NB4 (cell line): ENCODE measurements at places on chromosomes 5 and 9.
A peak's percentile ranks its signal among the peaks of the same experiment; 100 is the strongest.

DNA sequence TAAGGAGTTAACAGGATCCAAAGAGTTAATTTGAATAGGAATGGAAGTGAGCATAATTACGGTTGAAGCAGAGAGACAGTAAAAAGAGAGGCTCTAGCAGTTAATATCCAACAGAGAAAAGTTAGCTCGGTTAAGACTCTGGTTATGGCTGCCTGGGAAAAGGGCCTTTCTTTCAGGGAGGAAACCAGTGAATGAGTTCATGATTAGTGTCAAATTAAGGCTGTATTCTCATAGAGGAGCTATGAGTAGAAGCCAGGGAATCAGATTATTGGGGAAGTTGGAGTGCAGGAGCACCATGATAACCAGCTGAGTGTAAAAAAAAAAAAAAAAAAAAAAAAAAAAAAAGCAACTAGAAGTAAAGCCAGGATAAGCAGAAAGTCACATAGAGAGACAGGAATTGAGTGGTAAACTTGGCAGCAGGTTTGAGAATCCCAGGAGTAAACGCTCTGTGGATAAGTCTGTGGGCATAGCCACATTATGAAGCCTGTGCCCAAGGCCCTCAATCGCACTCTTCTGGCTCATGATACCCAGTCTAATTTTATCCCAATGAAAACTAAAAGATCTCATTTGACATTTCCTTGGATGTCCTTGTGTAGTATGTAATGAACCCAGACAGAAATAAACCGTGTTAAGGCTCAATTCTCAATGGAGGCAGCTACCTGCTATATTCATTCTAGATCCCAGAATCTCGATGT is 372.6 kb upstream of the MPDZ start:
- DNase-seq = no peak

DNA sequence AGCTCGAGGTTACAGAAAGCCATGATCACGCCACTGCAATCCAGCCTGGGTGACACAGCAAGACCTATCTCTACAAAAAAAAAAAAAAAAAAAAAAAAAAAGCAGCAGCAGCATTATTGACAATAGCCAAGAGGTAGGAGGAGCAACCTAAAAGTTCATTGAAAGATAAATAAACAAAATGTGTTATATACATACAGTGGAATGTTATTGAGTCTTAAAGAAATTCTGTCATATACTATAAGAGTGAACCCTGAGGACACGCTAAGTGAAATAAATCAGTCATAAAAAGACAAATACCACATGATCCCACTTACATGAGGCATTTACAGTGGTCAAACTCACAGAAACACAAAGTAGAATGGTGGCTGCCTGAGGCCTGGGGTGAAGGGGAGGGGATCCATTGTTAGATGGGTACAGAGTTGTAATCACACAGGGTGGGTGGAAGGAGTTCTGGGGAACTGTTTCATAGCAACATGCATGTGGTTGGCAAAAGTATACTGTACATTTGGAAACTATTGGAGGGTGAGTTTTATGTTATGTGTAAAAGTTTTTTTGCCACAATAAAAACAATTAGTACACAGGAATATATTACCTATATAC is 77.2 kb downstream of the MLLT3 start:
- DNase-seq = no peak

DNA sequence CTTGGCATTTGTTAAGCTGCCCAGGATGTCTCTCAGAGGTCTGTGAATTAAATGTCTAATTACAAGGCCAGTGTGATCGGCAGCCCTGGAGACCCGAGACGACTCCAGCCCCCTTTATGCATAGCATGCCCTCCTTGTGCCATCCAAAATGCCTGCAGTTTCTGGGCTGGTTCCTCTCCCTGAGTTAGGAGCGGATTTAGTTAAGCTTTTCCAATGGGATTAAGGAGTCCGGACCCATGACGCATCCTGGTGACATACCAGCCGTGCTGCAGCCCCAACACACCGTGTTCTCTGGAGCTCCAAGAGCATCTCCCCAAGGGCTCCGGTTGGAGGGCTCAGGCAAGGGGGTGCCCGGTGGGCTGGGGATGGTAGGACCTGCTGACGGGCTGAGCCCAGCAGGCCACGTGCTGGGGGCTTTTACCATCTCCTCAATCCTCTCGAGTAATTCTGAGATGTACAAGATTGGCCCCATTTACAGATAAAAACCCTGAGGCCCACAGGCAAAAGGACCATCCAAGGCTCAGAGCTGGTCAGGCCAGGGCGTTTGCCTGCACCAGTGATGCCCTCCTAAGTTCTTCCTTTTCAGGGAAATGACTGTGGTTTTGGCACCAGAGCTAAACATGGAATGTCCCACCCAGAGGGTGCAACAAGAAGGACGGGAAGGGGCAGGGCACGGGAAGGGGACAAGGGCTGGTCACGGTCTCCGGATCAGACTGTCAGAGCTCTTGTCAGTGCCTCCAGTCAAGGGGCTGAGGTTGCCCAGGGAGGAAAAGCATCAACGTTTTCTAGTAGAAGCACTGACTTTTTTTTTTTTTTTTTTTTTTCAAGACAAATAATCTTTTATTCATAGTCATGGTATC is 82.6 kb upstream of the PHYKPL start:
- no peak for DNase-seq

DNA sequence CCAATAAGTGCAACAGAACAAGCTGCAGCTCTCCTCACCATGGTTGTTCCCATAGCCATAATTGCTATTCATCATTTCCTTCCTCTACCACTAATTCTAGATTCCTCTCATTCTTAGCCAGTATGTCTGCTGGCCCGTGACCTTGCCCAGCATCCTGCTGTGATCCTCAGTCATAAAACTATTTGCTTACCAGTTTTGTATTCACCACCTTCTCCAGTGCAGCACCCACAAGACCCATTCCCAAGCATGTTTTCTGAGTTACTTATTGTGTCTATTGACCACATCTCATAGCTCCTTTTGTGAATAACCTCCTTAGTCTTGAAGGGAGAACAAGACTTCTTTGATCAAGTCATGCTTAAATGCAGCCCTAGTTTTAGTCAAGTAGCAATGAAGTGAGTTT is 488.0 kb upstream of the CTNND2 start:
- DNase-seq = no peak

DNA sequence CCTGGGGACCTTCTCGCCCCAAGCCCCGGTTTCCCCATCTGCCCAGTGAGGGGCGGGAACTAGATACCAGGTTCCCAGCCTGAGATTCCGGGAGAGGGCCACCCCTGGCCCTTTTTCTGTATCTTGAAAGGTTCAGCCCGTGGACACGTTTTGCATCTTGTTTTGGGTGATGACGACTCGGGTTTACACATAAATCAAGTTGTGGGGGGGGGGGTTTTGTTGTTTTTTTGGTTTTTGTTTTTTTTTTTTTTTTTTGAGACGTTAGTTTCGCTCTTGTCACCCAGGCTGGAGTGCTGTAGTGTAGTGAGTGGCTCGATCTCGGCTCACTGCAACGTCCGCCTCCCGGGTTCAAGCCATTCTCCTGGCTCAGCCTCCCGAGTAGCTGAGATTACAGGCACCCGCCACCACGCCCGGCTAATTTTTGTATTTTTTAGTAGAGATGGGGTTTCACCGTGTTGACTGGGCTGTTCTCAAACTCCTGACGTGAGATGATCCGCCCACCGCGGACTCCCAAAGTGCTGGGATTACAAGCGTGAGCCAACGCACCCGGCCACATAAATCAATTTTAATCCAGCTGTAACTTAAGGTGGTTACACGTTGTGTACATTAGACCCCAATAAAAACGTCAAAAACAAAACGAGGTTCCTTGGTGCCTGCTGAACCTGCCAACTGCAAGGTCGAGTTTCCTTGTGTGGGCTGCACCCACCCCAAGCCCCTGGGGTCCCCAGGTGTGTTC is 1.1 kb upstream of the BRD3 start:
- no peak for DNase-seq

DNA sequence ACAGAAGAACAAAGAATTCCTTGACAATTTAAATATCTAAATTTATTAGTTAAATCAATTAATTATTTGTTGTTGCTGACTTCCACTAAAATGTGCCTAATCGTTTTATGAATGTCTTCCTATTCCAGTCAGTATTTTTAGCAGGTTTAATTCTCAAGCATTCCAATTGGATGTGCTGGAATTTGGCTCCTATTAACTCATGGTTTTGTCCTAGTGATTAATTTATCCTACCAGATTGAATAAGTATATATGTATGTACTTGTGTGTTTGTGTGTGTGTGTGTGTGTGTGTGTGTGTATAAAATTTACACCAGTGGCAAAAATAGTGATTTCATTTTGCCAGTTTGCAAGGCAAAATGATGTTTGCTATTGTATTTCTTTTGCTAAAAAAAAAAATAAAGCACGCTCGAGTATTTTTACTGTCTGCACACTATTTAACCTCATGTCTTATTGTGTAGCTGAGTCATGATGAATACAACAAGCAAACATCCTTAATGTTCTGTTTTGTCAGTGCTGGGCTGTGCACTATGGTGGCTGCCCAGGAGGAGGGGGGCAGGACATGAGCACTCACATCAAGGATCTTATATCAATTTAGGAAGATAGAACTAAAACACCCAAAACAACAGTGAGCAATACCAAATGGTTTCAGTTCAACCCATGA is 375.5 kb downstream of the PDE4D start:
- no peak for DNase-seq

DNA sequence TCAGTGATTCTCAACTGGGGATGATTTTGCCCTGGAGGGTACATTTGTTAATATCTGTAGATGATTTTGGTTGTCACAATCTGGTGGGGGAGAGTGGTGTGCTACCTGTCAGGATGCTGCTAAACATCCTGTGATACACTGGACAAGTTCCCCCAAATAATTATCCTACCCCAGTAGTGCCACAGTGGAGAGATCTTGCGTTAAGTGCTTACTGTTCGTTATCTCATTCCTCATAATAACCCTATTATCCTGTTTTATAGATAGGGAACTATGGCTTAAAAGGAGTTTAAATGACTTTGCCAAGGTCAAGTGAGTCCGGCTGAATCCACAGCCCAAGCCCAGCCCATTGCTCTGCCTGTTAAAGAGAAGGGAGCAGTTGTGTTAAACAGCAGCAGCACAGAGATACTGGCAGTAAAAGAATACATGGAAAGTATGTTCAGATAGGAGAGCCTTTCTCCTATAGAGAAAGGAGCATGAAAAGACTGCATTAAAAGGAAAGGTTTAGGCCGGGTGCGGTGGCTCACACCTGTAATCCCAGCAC is 15.4 kb downstream of the CNOT8 start:
- DNase-seq = no peak

- DNase-seq = no peak
Observed at GRCh38 chr9:127531676-127532075, 80.4 kb downstream of the LRSAM1 start.

DNA sequence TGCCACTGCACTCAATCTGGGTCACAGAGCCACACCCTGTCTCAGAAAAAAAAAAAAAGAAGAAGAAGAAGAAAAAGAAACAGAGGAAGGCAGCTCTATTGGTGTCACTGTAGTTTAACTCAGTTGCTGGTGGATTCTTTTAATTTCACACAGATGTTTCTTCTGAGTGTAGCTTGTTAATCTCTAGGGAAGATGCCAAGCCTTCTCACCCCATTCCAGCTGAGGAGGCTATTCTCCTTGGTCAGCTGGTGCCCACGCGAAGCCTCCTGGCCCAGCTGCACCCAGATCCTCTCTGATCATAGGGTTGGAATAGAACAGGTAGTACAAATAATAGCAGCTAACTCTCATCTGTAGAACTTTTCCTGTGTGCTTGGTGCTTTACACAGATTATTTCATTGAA is 113.8 kb upstream of the SPRY4 start:
- DNase-seq = no peak

DNA sequence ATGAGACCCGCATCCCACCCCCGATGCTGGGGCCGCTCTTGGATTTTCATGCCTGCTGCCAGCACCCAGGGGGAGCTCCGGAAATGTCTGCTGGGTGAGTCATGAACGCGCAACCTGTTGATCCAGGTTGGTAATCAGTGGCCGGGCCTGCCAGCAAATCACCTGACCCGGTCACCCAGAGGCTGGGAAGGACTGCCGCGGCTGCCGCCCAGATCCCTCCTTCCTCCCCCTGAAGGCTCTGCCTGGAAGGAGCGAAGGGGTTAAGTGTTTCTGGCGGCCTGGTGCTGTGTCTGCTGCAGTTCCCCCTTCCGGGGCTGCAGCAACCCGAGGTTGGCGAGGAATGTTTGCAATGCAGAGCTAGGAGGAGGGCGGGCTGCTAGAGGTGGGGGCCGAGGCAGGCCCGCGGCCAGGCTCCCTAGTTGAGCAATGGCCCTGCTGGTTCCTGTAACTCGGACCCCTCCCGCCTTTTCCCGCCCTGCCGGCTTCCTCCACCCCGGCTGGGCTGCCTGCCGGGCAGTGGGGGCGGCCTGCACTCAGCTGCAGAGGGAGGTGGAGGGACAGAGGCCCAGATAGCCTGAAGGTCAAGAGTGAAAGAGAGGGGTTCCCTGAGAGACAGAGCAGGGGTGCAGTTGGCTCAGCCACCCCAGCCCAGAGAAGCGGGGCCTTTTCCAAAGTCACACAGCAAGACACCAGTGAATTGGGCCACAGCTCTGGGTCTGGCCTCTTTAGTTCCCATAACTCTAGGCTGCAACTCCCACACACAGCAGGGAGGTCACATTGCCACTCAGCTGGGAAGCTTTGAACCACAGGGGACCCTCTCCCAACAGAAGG is 156.3 kb upstream of the IER5L start:
- peak; percentile 97 for DNase-seq

- no peak for DNase-seq
Observed at GRCh38 chr5:35482167-35482755, 135.4 kb upstream of the SPEF2 start.

- DNase-seq = no peak
Observed at GRCh38 chr9:136361047-136361753, 2.3 kb downstream of the DNLZ start.

DNA sequence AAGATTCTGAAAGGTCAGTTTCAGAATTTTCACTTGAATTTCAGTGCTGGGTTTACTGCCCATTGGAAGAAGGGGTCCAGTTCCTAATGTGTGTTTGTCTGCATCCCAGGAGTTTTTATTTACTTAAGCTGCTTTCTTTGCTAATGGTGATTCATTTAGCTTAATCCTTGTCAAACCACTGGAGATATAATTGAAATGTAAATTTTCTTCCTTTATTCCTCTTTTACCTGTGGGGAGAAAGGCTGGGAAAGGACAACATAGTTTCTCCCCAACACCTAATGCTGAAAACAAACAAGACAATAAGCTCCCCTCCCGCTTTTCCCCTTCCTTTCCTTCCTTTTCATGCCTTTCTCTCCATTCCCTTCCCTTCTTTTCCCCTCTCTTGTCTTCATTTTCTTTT is 185.8 kb downstream of the KCTD16 start:
- no peak for DNase-seq

DNA sequence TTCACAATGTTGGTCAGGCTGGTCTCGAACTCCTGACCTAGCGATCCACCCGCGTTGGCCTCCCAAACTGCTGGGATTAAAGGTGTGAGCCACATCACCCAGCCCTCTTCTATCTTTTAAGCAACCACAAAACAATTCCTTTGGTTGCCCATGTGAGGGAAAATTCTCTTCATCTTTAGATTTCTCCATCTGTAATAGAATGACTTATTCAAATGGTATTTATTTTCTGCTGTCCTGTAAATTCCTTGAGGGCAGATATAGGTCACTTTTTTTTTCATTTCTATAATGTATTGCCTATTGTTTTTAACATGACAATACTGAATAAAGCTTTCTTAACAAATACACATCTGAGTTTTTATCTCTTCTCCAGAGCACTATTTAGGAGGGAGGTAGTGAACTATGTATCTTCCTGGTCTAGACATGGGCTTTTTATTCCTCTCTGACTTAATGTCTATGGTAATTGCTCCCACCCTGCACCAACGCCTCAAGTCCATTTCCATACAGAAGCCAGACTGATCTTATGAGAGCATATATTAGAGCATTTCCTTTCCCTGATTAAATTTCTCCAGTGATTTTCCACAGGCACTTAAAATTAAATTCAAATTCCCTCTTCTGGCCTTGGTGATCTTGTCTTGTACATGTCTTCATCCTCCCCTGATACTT is 595.6 kb downstream of the CAAP1 start:
- DNase-seq = no peak

GRCh38 chr9:94700445-94700844 is 26.1 kb upstream of the AOPEP start:
- no peak for DNase-seq
